ENCODE measurements at places on chromosomes 7 and 10. TPM values are rescaled to one million over a fixed set of nuclear protein-coding genes. Genes with fewer than 3 reads are reported as not detected.

GRCh38 chr10:21518149-21518640 is 7.3 kb downstream of the SKIDA1 start:
- H3K27ac ChIP-seq, result no peak overlapping the region
- H3K36me3 ChIP-seq, result no peaks in the 10 kb centered on the region
- H3K4me1 ChIP-seq, result peaks cover 36% of the 10 kb centered on the region
- H3K4me3 ChIP-seq, result peak overlapping the region; percentile 70
- no peaks in the 10 kb centered on the region for H3K27me3 ChIP-seq

DNA sequence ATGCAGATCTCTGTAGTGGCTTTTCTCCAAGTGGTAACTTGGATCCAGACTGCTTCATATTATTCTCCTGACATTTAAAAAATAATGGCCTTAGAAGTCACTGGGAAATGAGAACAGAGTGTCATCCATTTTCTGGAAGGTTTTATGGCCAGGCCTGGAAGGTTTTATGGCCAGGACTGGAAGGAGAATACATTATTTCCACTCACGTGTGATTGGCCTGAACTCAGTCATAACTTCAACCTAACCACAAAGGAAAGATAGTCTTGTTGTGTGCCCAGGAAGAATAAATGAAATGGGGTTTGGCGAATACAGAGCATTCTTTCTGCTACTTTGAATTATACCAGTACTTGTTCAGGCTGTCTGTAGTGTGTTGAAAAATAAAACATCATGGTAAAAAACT is 360.9 kb downstream of the GPAM start:
- H3K36me3 ChIP-seq, result no peaks in the 10 kb centered on the region
- no peak overlapping the region for H3K27ac ChIP-seq
- H3K4me1 ChIP-seq, result no peaks in the 10 kb centered on the region
- no peak for DNase-seq

DNA sequence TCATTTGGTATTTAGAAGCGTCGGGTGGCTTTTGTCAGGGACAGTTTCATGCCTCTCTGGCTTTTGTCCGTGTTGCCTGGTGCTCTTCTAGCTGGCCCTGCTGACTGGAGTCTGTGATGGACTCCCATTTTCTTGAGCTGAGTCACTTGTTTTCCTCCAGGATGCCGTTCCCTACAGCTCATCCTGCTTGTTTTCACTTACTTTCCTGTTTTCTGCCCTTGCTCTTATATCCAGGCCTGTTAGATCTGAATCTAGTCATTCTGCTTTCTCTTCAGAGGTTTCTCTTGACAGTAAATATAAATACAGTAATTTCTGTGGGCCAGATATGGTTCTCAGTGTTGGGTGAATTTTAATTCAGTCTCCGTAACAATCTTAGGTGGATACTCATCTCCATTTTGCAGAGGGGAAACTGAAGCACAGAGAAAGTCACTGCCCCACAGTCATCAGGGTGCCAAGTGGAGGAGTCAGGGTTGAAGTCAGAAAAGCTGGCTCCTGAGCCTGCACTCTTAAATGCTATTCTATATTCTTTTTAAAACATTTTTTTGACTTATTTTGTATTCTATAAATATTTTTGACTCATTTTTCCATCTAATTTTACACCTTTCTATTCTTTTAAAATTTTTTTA is 85.4 kb downstream of the CCNY start:
- H3K27ac ChIP-seq, result peak overlapping the region; percentile 84
- peaks cover 70% of the 10 kb centered on the region for H3K4me1 ChIP-seq
- H3K27me3 ChIP-seq, result no peaks in the 10 kb centered on the region
- DNase-seq, result peak; percentile 81
- 0 out of 2 replicates have a peak, but pooled peaks cover 3% of the 10 kb centered on the region for H3K36me3 ChIP-seq
- H3K4me3 ChIP-seq, result no peak overlapping the region

DNA sequence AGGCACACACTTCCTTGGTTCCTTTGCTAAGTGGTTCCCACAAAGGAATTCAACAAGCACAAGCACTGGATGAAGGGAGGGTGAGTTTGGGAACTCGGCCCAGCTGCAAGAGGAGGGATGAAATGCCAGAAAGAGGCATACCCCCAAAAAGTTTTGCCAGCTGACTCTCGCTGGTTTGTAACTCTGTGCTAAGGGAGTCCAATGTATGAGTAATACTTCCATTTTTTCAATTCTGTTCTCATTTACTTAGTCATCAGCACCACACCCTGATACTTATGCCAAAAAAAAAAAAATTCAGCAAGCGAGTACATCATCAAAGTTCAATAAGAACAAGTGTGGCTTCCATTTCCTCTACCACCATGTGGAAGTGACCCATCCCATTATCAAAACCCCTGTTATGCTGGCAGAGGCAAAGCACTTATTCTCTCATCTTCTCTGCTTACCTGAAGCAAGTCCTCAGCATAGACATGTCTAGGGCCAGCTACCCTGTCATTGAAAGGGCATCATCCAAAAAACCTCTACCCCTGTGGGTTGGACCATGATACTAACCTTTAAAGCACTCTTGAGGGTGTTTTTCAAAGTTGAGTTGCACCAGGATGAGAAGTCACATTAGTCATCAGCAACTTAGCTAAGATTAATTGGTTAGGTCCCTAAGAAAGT is 6.9 kb upstream of the HYCC1 start:
- no peaks in the 10 kb centered on the region for H3K27me3 ChIP-seq
- H3K27ac ChIP-seq, result peak overlapping the region; percentile 40
- no peak overlapping the region for H3K4me3 ChIP-seq
- DNase-seq, result no peak

- H3K27ac ChIP-seq, result no peak overlapping the region
- no peaks in the 10 kb centered on the region for H3K27me3 ChIP-seq
- peaks cover 32% of the 10 kb centered on the region for H3K36me3 ChIP-seq
- peaks cover 48% of the 10 kb centered on the region for H3K4me1 ChIP-seq
Observed at GRCh38 chr7:92793656-92794205, 42.6 kb downstream of the CDK6 start.

The ANKRD7 gene
- 0.55 TPM for total RNA-seq

DNA sequence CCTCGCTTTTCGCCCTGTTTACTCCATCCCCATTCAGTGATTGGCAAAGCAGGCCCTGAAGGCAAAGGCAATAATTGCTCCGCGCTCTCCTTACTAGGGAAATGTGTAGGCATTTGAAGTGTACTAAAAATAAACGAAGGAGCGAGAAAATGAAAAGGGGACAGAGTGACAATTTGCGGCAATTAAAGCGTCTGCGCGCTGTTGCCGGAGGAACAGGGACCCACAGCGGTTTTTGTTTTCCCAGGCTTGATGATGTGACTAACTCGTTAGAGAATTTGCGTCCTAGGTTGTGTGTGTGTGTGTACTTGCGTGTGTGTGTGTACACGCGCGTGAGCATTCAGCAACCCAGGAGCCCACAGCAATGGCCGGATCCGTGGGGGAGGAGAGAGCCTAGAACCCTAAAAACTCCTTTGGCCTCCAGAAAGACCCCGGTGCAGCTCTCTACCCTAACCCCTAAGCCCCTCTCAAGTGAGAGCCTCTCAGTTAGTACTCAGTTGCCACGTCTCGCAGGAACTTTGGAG is 7.8 kb upstream of the DLX6 start:
- no peak overlapping the region for H3K4me3 ChIP-seq
- no peaks in the 10 kb centered on the region for H3K36me3 ChIP-seq
- H3K27me3 ChIP-seq, result no peaks in the 10 kb centered on the region
- no peaks in the 10 kb centered on the region for H3K4me1 ChIP-seq
- no peak for DNase-seq

All from SJSA1 (cell line).